ENCODE measurements at places on chromosomes 7 and 10.

DNA sequence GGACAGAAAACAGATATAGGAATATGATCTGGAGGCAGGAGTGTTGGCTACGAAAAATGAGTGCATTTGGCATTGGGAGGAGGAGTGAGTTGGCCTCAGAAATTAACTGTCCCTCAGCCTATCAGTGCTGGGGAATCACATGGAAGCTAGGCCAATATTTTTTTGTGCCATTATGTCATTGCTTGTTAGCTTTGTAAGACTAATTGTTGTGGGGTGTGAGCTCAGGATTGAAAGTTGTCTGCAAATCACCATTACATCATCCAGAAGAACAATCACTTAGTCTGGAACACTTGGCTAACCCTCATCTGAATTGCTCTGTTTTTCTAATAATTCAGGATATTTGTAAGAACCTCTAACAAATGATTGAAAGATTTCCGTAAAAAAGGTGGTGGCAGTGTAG is 45.2 kb upstream of the SEMA3D start:
- DNase-seq = no peak

GRCh38 chr10:48802611-48803071 is 118.0 kb downstream of the WDFY4 start:
- no peak for DNase-seq

GRCh38 chr7:156607332-156608172 is 33.0 kb upstream of the RNF32 start:
- no peak for DNase-seq

GRCh38 chr7:154928136-154929005 is 74.6 kb downstream of the PAXIP1 start:
- DNase-seq = peak; percentile 74

DNA sequence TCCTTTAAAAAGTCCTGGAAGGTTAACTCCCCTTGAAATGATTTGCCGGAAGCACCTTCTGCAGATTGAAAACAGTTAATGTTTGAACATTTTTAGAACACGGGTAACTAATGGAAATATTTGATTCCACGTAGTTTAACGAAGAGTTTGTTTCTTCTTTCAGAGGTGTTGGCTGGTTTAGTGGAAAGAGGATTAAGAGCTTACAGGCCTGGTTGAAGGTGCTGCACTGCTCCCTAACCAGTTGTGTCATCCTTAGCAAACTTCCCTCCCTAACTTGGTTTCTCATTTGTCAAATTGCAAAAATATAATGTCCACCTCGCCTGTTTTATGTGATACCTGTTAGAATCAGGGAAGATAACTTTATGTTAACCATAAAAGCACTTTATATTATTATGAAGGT is 243.0 kb upstream of the FZD8 start:
- DNase-seq = no peak

DNA sequence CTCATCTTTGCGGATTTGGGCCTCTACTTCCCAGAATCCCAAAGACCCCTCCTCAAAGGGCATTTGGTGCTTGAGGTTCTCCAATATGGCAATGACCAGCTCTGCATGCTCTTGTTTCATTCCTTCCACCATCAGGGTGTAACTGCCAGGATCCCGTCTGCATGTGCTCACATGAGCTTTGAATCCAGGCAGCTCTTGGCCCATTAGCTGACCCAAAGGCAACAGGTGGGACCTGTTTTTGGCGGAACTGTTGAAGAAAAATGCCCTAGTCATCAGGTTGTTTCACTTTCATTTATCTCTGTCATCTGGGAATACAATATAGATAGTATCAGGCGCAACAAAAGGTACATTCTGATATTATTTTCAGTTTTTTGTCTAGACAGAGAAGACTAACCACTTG is 159.1 kb upstream of the TCF7L2 start:
- no peak for DNase-seq

GRCh38 chr10:72913287-72913686 is 19.7 kb downstream of the OIT3 start:
- DNase-seq = no peak
